ENCODE measurements at places on chromosomes 1 and 21.
A peak's percentile ranks its signal among the peaks of the same experiment; 100 is the strongest.

GRCh38 chr1:66383611-66384010 lies 150.3 kb upstream of the SGIP1 start:
- H3K27ac ChIP-seq, result no peak overlapping the region
- H3K4me3 ChIP-seq, result no peak overlapping the region
- H3K27me3 ChIP-seq, result no peaks in the 10 kb centered on the region
- H3K36me3 ChIP-seq, result no peaks in the 10 kb centered on the region

GRCh38 chr21:40284409-40284808 lies 417.2 kb downstream of the PCP4 start:
- no peaks in the 10 kb centered on the region for H3K36me3 ChIP-seq
- no peaks in the 10 kb centered on the region for H3K4me1 ChIP-seq
- H3K27ac ChIP-seq, result no peak overlapping the region
- H3K27me3 ChIP-seq, result no peaks in the 10 kb centered on the region
- no peak for DNase-seq

- DNase-seq, result peak; percentile 80
- H3K4me3 ChIP-seq, result no peak overlapping the region
- peaks cover 11% of the 10 kb centered on the region for H3K36me3 ChIP-seq
- H3K27me3 ChIP-seq, result no peaks in the 10 kb centered on the region
Measured at GRCh38 chr1:202135221-202135721, 9.3 kb downstream of the ARL8A start.

GRCh38 chr1:90561103-90561783 lies 155.9 kb downstream of the BARHL2 start:
- no peak overlapping the region for H3K27ac ChIP-seq
- H3K4me1 ChIP-seq, result peaks cover 5% of the 10 kb centered on the region
- H3K27me3 ChIP-seq, result no peaks in the 10 kb centered on the region
- DNase-seq, result no peak
- H3K4me3 ChIP-seq, result no peak overlapping the region

DNA sequence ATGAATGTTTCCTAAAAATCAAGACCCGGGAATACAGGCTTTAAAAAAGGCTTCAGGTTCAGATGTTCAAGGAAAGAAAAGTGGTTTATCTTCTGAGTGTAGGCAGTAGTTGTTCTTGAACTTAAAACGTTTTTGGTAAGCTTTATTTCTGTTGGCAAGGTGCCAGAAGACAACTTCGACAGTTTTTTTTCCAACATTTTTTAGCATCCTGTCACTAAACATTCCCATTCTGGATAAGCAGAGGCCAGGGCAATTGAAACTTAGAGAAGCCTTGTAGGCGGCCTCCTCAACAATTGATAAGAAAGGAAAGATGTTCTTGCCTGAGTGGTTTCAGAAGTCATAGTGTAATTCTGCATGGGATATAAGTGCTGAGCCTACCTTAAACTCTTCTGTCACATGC lies 66.7 kb downstream of the PATJ start:
- no peak overlapping the region for H3K27ac ChIP-seq
- no peaks in the 10 kb centered on the region for H3K27me3 ChIP-seq

DNA sequence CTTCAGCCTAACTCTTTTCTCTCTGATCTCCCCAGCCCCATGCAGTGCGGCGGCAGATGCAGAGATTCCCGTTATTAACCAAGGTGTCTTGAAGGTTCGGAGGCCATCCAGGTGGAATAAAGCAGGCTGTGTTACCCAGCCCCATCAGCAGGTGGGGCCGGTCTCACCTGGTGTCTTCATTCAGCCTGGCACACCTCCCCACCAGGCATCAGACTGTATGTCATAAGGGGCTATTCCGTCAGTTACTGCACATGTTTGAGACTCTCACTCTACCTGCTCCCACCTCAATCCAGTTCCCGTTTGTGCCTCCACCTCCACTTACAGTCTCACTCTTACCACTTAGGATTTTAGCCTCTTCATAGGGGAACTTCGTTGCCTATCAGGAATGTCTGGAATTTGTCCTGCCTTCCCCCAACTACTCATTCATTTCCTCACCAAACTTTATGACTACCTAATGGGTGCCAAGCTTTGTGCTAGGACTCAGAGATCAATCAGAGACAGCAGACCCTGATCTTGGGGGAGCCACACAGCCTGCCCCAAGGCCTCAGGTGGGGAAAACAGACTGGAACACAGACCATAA lies 170.2 kb downstream of the PLPP3 start:
- peaks cover 2% of the 10 kb centered on the region for H3K4me1 ChIP-seq
- no peak overlapping the region for H3K4me3 ChIP-seq
- H3K27me3 ChIP-seq, result no peaks in the 10 kb centered on the region
- peak; percentile 74 for DNase-seq

DNA sequence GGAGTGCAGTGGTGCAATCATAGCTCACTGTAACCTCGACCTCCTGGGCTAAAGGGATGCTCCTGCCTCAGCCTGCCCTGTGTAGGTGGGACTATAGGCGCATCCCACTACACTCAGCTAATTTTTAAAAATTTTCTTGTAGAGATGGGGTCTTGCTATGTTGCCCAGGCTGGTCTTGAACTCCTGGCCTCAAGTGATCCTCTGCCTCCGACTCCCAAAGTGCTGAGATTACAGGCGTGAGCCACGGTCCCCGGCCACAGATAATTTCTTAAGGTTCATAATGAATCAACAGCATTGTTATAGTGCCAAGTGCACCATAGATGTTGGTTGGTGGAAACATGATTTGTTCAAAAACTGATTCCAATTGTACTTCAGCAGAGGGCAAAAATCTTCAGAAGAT lies 42.2 kb upstream of the CNN3 start:
- no peaks in the 10 kb centered on the region for H3K36me3 ChIP-seq
- H3K27me3 ChIP-seq, result no peaks in the 10 kb centered on the region
- no peak overlapping the region for H3K27ac ChIP-seq
- no peak overlapping the region for H3K4me3 ChIP-seq
- DNase-seq, result no peak

- H3K4me3 ChIP-seq, result peak overlapping the region; percentile 2
- no peak for DNase-seq
- no peak overlapping the region for H3K27ac ChIP-seq
Measured at GRCh38 chr1:145995964-145996432, 381 bp downstream of the TXNIP start.

DNA sequence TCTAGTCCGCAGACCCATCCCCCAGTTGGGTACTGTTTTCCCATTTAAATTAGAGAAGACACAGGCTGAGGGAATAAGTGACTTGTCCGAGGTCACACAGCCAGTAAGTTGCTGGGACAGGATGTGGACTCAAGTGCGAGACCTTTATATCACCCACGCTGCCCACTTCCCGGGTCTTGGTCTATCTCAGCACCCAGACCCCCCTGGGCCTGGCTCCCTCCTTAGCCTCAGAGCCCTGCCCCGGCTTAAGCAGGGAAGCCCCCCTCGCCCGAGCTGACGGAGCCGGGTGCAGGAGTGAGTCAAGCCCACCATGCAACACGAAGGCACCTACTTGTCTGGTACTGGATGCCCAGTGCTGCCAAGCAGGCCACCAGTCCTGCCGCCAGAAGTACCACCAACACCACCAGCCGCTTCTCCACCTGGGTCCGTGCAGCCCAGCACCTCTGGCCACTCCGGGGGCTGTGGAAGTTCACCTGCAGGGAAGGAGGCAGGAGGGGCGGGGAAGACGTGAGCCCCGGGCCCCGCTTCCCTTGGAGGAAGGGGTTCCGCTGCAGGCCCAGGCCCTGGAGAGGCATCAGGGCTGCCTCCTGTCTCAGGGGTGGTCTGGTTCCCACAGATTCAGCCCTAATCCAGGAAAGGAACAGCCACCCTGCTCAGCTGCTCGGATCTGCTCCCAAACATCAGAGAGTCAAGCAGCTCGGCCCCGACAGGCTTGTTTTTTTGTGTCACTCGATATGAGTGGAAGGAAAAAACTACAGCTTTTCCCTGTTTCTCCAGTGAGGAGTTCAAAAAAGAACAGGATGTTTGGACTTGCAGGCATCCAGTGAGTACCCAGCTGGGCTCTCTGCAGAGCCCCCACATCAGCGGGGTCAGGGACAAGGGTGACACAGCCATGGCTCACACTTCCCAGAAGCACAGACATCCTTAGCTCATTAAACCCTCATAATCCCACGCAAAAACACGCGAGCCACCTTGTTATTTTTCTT lies 11.1 kb downstream of the ECE1 start:
- no peak overlapping the region for H3K27ac ChIP-seq
- H3K4me3 ChIP-seq, result no peak overlapping the region
- no peaks in the 10 kb centered on the region for H3K36me3 ChIP-seq
- no peak for DNase-seq
- H3K27me3 ChIP-seq, result no peaks in the 10 kb centered on the region

GRCh38 chr1:30512914-30513265 lies 210.5 kb downstream of the MATN1 start:
- H3K27ac ChIP-seq, result no peak overlapping the region
- no peaks in the 10 kb centered on the region for H3K27me3 ChIP-seq
- DNase-seq, result no peak
- peaks cover 3% of the 10 kb centered on the region for H3K4me1 ChIP-seq
- H3K36me3 ChIP-seq, result no peaks in the 10 kb centered on the region

DNA sequence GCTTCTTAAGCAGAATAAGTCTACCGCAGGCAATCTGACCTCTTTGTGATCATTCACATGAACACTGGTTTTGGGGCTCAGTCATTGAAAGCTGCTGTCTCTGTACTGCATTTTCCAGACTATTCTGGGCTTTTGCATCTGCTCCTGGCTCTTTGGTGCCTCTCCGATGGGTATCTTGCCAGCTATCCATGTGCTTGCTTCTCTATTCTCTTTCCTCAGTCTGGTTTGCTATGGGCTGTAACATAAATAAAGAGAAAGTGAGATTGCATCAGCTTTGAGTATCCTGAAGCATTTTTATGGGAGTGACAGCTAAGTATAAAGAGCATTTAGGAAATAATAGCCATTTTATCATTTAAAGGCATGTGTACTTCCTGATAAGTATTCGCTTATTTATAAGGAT lies 70.7 kb downstream of the C1orf21 start:
- no peaks in the 10 kb centered on the region for H3K36me3 ChIP-seq
- H3K27me3 ChIP-seq, result no peaks in the 10 kb centered on the region
- no peaks in the 10 kb centered on the region for H3K4me1 ChIP-seq

GRCh38 chr1:221856228-221857093 lies 114.6 kb upstream of the DUSP10 start:
- H3K27me3 ChIP-seq, result no peaks in the 10 kb centered on the region
- no peaks in the 10 kb centered on the region for H3K36me3 ChIP-seq
- no peak overlapping the region for H3K4me3 ChIP-seq

DNA sequence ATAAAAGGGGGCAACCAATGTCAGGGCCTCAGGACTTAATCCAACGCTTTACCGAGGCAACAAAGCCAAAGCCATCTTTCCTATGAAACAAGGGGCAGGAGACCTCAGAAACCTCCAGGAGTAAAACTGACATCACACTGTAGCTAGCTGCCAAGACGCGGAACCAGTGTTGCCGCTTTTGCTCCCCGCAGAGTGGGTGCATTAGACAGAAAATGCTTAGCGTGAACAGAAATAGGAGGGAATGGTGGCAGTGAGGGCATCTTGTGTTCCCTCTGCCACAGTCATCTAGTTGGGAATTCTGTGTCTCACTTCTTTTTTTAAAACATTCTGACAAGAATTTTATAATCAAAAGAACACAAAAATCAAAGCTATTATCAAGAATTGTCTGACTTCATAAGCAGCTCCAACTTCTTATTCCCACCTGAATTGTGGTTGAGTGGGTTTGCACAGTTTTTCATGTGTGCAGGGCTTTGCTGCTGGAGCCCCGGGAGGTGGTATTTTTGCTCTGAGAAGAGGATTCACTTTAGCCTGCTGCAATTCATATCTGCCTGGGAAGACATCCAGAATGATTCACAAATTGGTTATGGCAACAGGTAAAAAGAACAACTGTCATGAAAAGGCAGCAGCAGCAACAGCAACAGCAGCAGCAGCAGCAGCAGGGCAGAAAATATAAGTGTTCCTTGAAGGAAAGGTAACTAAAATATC lies 82.2 kb upstream of the DIRAS3 start:
- H3K36me3 ChIP-seq, result peaks cover 11% of the 10 kb centered on the region
- no peaks in the 10 kb centered on the region for H3K27me3 ChIP-seq
- peaks cover 9% of the 10 kb centered on the region for H3K4me1 ChIP-seq
- H3K4me3 ChIP-seq, result no peak overlapping the region
- no peak for DNase-seq

Measured in mesendoderm (in vitro differentiated cells).